ENCODE measurements at places on chromosomes 1 and 21.

- H3K36me3 ChIP-seq, result no peaks in the 10 kb centered on the region
- peaks cover 4% of the 10 kb centered on the region for H3K27me3 ChIP-seq
- no peak overlapping the region for H3K27ac ChIP-seq
Measured at GRCh38 chr1:1947493-1947892, 28.4 kb upstream of the TMEM52 start.

GRCh38 chr1:18963968-18964367 is 7.5 kb upstream of the IFFO2 start:
- DNase-seq, result no peak
- no peak overlapping the region for H3K27ac ChIP-seq
- no peaks in the 10 kb centered on the region for H3K36me3 ChIP-seq
- H3K4me3 ChIP-seq, result no peak overlapping the region
- no peaks in the 10 kb centered on the region for H3K27me3 ChIP-seq

- no peak for DNase-seq
- H3K4me1 ChIP-seq, result peaks cover 2% of the 10 kb centered on the region
- no peak overlapping the region for H3K27ac ChIP-seq
- H3K4me3 ChIP-seq, result no peak overlapping the region
Measured at GRCh38 chr1:44326024-44326701, 28.9 kb downstream of the ERI3 start.

DNA sequence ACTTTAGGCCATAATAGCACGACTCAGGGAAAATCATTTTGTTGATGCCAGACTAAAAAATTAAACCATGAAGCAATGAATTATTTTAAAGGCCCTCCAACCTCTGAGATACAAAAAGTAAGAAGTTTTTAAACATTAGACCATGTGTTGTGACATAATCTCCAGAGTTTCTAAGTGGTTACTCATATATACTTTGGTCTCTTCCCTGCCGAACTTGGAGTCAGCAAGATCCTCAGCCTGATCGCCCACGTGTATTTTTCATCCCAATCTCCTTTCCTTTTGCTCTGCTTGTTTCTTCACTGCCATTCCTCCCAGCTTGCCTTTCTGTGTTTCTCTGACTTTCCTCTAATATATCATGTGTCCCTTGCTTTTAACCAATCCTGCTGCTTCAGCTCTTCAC is 3.8 kb downstream of the ARV1 start:
- peaks cover 18% of the 10 kb centered on the region for H3K4me1 ChIP-seq
- no peak overlapping the region for H3K4me3 ChIP-seq
- peaks cover 13% of the 10 kb centered on the region for H3K36me3 ChIP-seq
- no peak for DNase-seq
- H3K27ac ChIP-seq, result no peak overlapping the region

GRCh38 chr1:198253668-198254067 is 96.9 kb downstream of the NEK7 start:
- H3K4me3 ChIP-seq, result no peak overlapping the region
- peak overlapping the region; percentile 85 for H3K27ac ChIP-seq
- no peak for DNase-seq

- no peak for DNase-seq
- no peaks in the 10 kb centered on the region for H3K36me3 ChIP-seq
- H3K4me3 ChIP-seq, result no peak overlapping the region
- H3K4me1 ChIP-seq, result peaks cover 26% of the 10 kb centered on the region
- peaks cover 2% of the 10 kb centered on the region for H3K27me3 ChIP-seq
Measured at GRCh38 chr1:17184161-17184665, 20.7 kb upstream of the PADI1 start.

DNA sequence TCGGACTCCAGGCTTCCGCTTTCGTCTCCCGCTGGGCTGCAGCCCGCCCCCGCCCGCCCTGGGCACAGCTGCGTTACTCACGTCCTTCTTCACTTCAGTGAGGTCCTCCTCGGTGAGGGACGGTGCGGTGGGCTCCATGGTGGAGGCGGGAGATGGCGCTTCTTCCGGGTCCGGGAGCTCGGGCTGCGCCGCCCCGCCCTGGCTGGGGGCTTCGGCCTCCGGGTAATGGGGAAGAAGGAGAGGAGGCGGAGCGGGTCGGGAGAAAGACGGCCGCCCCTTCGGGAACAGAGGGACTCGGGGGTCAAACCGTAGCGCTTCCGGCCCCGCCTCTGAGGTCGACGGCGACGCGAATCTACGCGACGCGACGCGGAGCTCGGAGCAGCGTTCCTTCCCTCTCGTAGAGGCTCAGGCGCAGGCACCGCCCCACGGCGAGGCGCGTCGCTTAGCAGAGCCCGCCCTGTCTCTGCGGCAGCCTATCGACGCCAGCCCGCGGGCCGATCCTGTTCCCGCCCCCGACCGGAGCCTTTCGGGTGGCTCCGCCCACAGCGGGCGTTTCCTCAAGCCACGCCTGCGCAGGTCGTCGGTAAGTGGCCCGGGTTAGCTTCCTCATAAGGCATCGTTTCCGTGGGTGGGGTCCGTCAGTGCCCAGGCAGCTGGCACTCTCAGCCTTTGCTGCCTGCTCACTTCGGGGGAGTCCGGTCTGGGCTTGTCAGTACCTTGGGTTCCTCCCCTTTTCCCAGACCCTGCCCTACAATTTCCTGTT is at the start of gene BCL10:
Gene BCL10 (minus strand): TSS at position 418 of the 763 bp plus-strand sequence. CDS start 280 bp downstream, at position 138.
- H3K36me3 ChIP-seq, result peaks cover 25% of the 10 kb centered on the region
- H3K27me3 ChIP-seq, result no peaks in the 10 kb centered on the region
- peak within 1 kb of the TSS; percentile 91 for H3K27ac ChIP-seq
- H3K4me3 ChIP-seq, result peak within 1 kb of the TSS; percentile 86
- peaks cover 51% of the 10 kb centered on the region for H3K4me1 ChIP-seq
